ENCODE measurements at places on chromosomes 16 and 17.

DNA sequence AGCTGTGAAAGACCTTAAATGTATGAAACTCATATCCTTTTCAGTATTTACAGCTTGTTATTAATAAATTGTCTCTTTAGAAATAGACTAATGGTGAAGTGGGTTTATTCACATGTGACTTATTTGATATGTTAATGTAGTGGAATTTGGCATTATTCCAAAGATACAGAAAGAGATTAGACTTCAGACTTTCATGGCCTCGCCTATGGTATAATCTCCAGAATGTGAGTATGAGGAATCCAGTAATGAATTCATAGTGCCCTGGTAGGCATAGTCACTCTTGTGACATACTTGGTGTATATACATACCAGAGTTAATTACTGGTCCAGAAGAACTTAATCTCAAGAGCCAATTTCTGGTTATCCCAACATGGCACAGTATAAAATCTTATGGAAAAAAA, 72.7 kb downstream of the OMG start:
- no peak for DNase-seq

- DNase-seq = no peak
These were observed 152.7 kb upstream of the GNAO1 start for GRCh38 chr16:56038564-56039098.

GRCh38 chr16:22848451-22848850, 34.5 kb downstream of the HS3ST2 start:
- no peak for DNase-seq

DNA sequence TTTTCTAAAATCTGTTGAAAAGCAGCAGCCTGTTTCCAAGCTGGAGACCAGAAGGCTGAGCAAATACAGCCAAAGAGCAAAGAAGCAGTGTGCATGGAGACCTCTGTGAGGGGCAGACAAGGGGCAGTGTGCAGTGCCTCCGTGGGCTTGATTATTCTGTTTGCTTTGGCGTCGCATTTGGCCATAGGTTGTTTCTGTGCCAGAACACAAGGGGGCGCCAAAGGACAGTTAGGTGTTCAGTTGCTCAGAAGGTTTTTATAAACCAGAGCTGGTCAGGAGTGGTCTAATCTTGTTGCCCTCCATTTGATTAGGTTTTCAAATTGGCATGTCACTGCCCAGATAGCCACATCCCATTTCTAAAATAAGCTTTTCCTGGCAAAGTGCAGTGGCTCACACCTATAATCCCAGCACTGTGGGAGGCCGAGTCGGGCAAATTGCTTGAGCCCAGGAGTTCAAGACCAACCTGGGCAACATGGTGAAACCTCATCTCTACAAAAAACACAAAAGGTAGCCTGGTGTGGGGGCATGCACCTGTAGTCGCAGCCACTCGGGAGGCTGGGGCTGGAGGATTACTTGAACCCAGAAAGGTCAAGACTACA, 10.6 kb downstream of the MYH3 start:
- DNase-seq = peak; percentile 71

GRCh38 chr17:64658931-64659330, 3.2 kb downstream of the SMURF2 start:
- no peak for DNase-seq

- DNase-seq = no peak
These were observed 5.6 kb upstream of the SLC6A4 start for GRCh38 chr17:30241051-30241450.

- DNase-seq = no peak
These were observed 121.0 kb downstream of the COPRS start for GRCh38 chr17:31738067-31738466.

- no peak for DNase-seq
These were observed 185.0 kb downstream of the TANC2 start for GRCh38 chr17:63150994-63151464.

DNA sequence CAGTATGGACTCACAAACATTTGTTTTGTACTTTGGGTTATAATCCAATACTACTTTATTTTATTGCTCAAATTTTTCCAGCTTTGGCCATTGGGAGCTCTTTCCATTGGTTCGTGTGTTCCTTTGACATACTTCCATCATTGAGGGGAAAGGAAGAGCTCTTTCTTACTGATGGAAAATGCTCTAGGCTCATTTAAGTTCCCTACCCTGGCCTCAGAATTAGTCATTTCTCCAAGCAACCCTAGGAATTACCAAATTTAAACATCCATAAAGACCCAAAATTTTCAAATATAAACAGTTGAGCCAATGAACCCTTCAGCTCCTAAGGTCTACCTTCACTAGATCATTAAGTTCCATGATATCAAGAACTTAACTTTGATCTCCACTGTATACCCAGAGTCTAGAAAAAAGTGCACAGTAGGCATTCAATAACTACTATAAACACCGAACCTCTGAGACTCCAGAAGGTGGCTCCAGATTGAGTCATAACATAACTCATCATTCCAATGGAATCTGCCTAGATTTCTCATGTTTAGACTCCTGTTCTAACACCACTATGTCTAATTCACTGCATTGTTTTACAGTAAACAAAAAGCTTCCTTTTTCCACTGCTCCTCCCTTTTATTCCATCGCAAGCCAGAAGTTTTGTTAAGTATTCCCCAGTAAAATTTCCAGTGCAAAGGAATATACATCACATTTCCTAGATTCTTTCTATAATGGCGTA, 39.0 kb downstream of the SMURF2 start:
- DNase-seq = no peak

GRCh38 chr17:47987240-47987835, 16.4 kb downstream of the CDK5RAP3 start:
- no peak for DNase-seq

GRCh38 chr17:38579934-38580333, 25.8 kb downstream of the SRCIN1 start:
- peak; percentile 64 for DNase-seq

DNA sequence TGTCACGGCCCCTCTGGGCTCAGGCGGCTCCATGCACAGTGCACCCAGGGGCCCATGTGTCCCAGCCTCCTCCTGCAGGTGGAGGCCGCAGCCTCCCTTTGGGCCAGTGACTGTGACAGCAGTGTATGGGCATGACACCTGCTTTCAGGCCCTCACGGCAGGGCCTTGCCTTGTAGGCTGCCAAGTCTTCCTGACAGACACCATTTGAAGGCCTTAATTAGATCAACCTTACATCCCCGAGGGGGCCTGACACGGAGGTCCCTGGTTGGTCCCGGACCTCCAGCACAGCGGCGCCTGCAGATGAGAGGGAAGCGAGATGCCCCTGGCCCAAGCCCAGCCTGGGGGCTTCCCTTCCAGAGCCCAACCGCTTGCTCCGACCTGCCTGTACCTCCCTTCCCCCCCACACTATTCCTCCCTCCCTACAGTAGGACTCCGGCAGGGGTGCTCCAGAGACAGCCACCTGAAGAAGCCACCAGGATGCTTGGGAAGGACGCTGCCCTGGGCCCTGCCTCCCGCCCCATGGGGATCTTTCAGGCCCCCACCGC, 31.9 kb downstream of the BAIAP2 start:
- no peak for DNase-seq

Data from inflammatory macrophage treated with lipopolysaccharide for 1 hour (primary cell).